ENCODE measurements at places on chromosomes 1 and 21. TPM values are rescaled to one million over a fixed set of nuclear protein-coding genes. Genes with fewer than 3 reads are reported as not detected.

The PLD5 gene
- total RNA-seq: 8.5 TPM

The GPR52 gene
- total RNA-seq: 0.63 TPM

The NPPA gene
- not detected for total RNA-seq

The AGMAT gene
- 5.8 TPM for total RNA-seq

The AUNIP gene
- 22.9 TPM for total RNA-seq

The F13B gene
- total RNA-seq: not detected

The GNG12 gene
- 35.8 TPM for total RNA-seq

The AK5 gene
- 5.2 TPM for total RNA-seq

The MAEL gene
- not detected for total RNA-seq

The UTP11 gene
- 60.5 TPM for total RNA-seq

The ERICH3 gene
- total RNA-seq: not detected

The TLCD4 gene
- 3.5 TPM for total RNA-seq

The LAMC2 gene
- total RNA-seq: 12.9 TPM

The METTL18 gene
- total RNA-seq: 6.0 TPM

The SPRR2A gene
- not detected for total RNA-seq

The SLC6A9 gene
- total RNA-seq: 24.2 TPM

The VSIG8 gene
- total RNA-seq: not detected

The SEC16B gene
- 0.56 TPM for total RNA-seq

The GBP6 gene
- total RNA-seq: not detected

The LRRC53 gene
- not detected for total RNA-seq

The CCDC181 gene
- total RNA-seq: 3.7 TPM

The FAAH gene
- total RNA-seq: 47.3 TPM

The BTBD19 gene
- 1.5 TPM for total RNA-seq

The OR2L2 gene
- 0.10 TPM for total RNA-seq

The MYOC gene
- total RNA-seq: not detected

The FAM72D gene
- total RNA-seq: 12.7 TPM

The TSTD1 gene
- 60.9 TPM for total RNA-seq

The KRTAP21-2 gene
- total RNA-seq: not detected

The CRYAA gene
- total RNA-seq: not detected

The RXRG gene
- total RNA-seq: not detected

The FMO5 gene
- 0.34 TPM for total RNA-seq

The PTPN7 gene
- total RNA-seq: not detected

The HLX gene
- 0.50 TPM for total RNA-seq

The BEND5 gene
- 6.5 TPM for total RNA-seq

The KISS1 gene
- total RNA-seq: 0.88 TPM

The PGD gene
- 340 TPM for total RNA-seq

The CYYR1 gene
- total RNA-seq: 37.9 TPM

The SZT2 gene
- 12.9 TPM for total RNA-seq

The TDRD5 gene
- total RNA-seq: 1.3 TPM

The SPATA45 gene
- total RNA-seq: 0.65 TPM

The C1orf226 gene
- total RNA-seq: 18.8 TPM

The HOOK1 gene
- 34.5 TPM for total RNA-seq

The TMEM82 gene
- 0.21 TPM for total RNA-seq

The FAM151A gene
- total RNA-seq: not detected

The C4BPA gene
- total RNA-seq: not detected

The YTHDF2 gene
- 159 TPM for total RNA-seq

The RNU1-1 gene
- total RNA-seq: 1,303 TPM

The CD48 gene
- total RNA-seq: not detected

The CD5L gene
- not detected for total RNA-seq

The TMEM79 gene
- total RNA-seq: 1.7 TPM

The OLFM3 gene
- 0.73 TPM for total RNA-seq

The TMEM52 gene
- 15.0 TPM for total RNA-seq

All from H1 (cell line).